Spinal cord (tissue), 10 donors: ENCODE measurements at places on chromosomes 11 and 22. TPM values are rescaled to one million over a fixed set of nuclear protein-coding genes. Genes with fewer than 3 reads are reported as not detected.

GRCh38 chr11:33263549-33263948 is 6.4 kb downstream of the HIPK3 start:
- H3K4me1 ChIP-seq: peaks cover 8% of the 10 kb centered on the region
- H3K36me3 ChIP-seq: no peaks in the 10 kb centered on the region
- no peak overlapping the region for H3K4me3 ChIP-seq
- H3K27ac ChIP-seq: no peak overlapping the region
- DNase-seq: no peak

GRCh38 chr22:17964156-17964555 is 60.2 kb downstream of the MICAL3 start:
- H3K4me3 ChIP-seq: no peak overlapping the region
- no peaks in the 10 kb centered on the region for H3K27me3 ChIP-seq
- no peak for DNase-seq
- peaks cover 25% of the 10 kb centered on the region for H3K4me1 ChIP-seq
- no peak overlapping the region for H3K27ac ChIP-seq

- peaks cover 5% of the 10 kb centered on the region for H3K36me3 ChIP-seq
- H3K4me1 ChIP-seq: peaks cover 5% of the 10 kb centered on the region
- H3K4me3 ChIP-seq: no peak overlapping the region
- no peaks in the 10 kb centered on the region for H3K27me3 ChIP-seq
- no peak for DNase-seq
- no peak overlapping the region for H3K27ac ChIP-seq
These were observed 82.2 kb upstream of the AKIP1 start for GRCh38 chr11:8828580-8829361.

GRCh38 chr11:40998920-40999319 is 460.5 kb downstream of the LRRC4C start:
- no peaks in the 10 kb centered on the region for H3K4me1 ChIP-seq
- DNase-seq: no peak
- no peaks in the 10 kb centered on the region for H3K27me3 ChIP-seq
- H3K4me3 ChIP-seq: no peak overlapping the region
- no peaks in the 10 kb centered on the region for H3K36me3 ChIP-seq
- H3K27ac ChIP-seq: no peak overlapping the region

DNA sequence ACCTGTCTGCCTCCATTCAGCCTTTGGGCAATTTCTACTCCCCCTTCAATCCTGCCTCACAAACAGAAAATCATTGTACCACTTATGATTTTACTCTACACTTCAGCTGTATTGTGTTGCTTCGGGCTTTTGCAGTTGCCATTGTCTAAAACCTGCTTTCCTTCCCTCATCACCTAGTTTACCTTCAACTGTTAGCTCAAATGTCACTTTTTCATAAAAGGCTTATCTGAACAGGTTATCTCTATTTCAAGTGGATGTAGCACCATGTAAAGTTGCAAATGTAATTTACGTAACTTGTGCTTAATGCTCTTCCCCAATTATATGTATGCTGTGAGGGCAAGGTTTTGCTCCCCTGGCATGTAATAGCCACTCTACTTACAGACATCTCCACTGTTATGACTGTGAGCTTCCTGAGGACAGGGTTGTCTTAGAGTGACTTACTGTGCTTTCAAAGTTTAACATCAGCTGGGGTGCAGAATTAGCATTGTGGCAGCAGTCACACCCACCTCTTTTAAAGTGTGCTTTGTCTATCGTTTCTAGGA is 5.4 kb downstream of the RPS25 start:
- H3K36me3 ChIP-seq: peaks cover 69% of the 10 kb centered on the region
- no peak overlapping the region for H3K4me3 ChIP-seq
- no peak for DNase-seq
- peaks cover 8% of the 10 kb centered on the region for H3K4me1 ChIP-seq
- no peak overlapping the region for H3K27ac ChIP-seq

GRCh38 chr11:119835753-119836152 is 106.8 kb upstream of the NECTIN1 start:
- no peak overlapping the region for H3K4me3 ChIP-seq
- no peak for DNase-seq
- no peak overlapping the region for H3K27ac ChIP-seq
- H3K4me1 ChIP-seq: peaks cover 21% of the 10 kb centered on the region

- no peak for DNase-seq
- no peak overlapping the region for H3K4me3 ChIP-seq
- H3K36me3 ChIP-seq: no peaks in the 10 kb centered on the region
- no peaks in the 10 kb centered on the region for H3K27me3 ChIP-seq
- no peaks in the 10 kb centered on the region for H3K4me1 ChIP-seq
These were observed 314.0 kb upstream of the CTSC start for GRCh38 chr11:88651556-88651955.

GRCh38 chr11:19735909-19736498 is 23.4 kb downstream of the NAV2 start:
- H3K27me3 ChIP-seq: no peaks in the 10 kb centered on the region
- no peak overlapping the region for H3K4me3 ChIP-seq
- H3K36me3 ChIP-seq: no peaks in the 10 kb centered on the region
- peak; percentile 78 for DNase-seq
- H3K27ac ChIP-seq: peak overlapping the region; percentile 54

DNA sequence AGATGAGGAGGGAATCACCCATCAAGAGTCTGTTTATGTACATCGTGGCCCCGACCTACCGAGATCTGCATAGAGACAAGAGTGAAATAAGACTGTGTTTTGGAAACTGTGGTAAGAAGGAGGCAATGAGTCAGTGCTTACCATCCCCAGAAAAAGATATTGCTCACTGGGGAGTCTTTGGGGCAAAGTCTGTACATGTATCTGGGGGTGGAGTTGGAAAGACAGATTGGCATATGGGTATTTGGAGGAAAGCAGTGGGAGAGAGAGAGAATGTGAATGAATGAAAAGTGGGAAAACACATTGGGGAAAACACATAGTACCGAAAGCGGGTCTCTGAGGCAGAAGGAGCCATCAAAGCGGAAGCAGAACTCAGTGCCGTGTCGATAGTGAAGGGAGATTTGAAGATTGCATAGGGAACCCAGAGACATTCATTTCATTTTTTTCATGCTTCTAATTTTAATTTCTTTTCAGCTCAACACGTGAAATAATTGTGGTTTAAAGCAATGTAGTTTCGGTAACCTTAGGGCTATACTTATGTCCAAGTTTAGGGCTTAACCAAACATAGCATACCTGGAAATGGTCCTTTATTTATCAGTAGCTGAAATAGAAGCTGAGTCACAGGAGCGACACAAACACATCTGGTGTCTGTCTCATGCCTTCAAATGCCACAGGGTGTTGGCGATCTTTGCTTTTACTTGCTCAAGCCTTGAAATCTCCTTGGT is 98.6 kb upstream of the CD44 start:
- no peak for DNase-seq
- no peaks in the 10 kb centered on the region for H3K27me3 ChIP-seq
- H3K27ac ChIP-seq: no peak overlapping the region
- no peaks in the 10 kb centered on the region for H3K4me1 ChIP-seq
- no peaks in the 10 kb centered on the region for H3K36me3 ChIP-seq

DNA sequence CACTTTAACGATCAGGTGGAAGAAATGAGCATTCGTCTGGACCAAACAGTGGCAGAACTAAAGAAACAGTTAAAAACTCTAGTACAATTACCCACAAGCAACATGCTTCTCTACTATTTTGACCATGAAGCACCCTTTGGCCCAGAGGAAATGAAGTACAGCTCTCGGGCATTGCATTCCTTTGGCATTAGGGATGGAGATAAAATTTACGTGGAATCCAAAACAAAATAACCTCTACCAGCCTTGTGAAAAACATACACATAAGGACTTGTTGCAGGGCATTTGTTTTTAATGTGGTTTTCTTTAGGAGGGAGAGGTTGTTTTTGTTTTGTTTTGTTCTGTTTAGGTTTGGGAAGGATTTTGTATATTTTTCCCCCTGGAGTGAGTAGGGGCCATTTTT is 14.2 kb upstream of the TECTA start:
- DNase-seq: no peak
- no peak overlapping the region for H3K4me3 ChIP-seq
- no peaks in the 10 kb centered on the region for H3K36me3 ChIP-seq
- no peaks in the 10 kb centered on the region for H3K4me1 ChIP-seq

DNA sequence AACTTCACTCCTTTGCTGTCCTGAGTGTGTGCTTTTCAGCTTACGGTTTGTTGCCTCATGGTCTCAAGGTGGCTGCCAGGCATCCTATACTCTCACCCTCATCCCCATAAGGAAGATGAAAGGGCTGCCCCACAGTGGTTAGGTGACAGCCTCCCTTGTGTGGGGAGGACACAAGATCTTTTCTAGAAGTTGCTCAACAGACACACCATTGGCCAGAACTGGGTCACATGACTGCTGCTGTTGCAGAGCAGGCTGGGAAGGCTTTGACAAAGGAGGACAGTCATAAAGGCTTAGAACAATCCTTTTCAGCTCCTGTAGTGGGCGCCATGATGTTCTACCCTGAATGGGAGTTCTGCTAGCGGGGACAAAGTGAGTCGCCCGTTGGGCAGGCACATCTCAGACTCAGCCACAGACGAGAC is 69.7 kb upstream of the RASD2 start:
- H3K36me3 ChIP-seq: no peaks in the 10 kb centered on the region
- no peak overlapping the region for H3K4me3 ChIP-seq
- peaks cover 22% of the 10 kb centered on the region for H3K4me1 ChIP-seq
- no peak for DNase-seq

- no peaks in the 10 kb centered on the region for H3K27me3 ChIP-seq
- H3K36me3 ChIP-seq: no peaks in the 10 kb centered on the region
- no peak overlapping the region for H3K27ac ChIP-seq
- DNase-seq: no peak
These were observed 146.4 kb upstream of the TIMP3 start for GRCh38 chr22:32655068-32655467.

DNA sequence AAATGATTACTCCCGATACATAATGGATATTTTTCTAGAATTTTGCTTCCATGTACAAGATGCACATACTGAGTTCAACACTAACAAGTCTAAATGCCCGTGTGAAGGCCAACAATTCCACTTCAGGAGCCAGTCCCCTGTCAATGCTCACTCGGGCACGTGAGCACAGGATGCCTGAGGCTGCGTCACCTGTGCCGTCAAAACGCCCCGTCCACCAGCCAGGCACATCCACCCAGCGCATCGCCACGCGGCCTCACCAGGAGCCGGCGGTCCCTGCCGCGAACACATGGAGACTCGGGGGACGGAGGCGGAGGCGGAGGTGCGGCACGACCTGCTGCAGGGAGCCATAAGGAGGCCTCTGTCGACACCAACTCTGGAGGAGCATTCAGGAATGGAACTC is 9.8 kb downstream of the TOLLIP start:
- H3K27ac ChIP-seq: peak overlapping the region; percentile 7
- no peaks in the 10 kb centered on the region for H3K27me3 ChIP-seq
- H3K4me3 ChIP-seq: no peak overlapping the region
- H3K36me3 ChIP-seq: peaks cover 64% of the 10 kb centered on the region

- DNase-seq: no peak
- H3K27ac ChIP-seq: no peak overlapping the region
- no peak overlapping the region for H3K4me3 ChIP-seq
- H3K4me1 ChIP-seq: no peaks in the 10 kb centered on the region
These were observed 476.0 kb upstream of the ANO3 start for GRCh38 chr11:25855916-25856315.

DNA sequence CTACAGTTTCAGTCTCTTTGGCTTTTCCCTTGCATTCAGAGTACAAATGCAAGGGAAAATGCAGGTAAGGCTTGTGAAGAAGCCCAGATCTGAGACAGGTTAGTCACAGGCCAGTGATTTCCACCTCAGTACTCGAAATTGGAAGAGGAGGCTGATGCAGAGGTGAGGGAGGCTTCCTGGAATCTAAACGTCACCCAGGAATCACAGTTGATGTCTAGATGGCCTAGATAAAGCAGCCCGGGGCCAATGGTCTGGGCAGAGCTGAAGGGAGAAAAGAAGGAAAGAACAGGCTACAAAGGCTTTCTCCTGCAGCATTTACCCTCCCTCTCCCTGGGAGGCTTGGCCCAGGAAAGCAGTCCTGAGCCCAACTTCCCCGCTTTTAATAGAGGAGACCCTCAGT is 8.5 kb downstream of the TRIM6 start:
- no peaks in the 10 kb centered on the region for H3K27me3 ChIP-seq
- no peak overlapping the region for H3K27ac ChIP-seq
- no peak for DNase-seq
- no peak overlapping the region for H3K4me3 ChIP-seq
- H3K36me3 ChIP-seq: no peaks in the 10 kb centered on the region

DNA sequence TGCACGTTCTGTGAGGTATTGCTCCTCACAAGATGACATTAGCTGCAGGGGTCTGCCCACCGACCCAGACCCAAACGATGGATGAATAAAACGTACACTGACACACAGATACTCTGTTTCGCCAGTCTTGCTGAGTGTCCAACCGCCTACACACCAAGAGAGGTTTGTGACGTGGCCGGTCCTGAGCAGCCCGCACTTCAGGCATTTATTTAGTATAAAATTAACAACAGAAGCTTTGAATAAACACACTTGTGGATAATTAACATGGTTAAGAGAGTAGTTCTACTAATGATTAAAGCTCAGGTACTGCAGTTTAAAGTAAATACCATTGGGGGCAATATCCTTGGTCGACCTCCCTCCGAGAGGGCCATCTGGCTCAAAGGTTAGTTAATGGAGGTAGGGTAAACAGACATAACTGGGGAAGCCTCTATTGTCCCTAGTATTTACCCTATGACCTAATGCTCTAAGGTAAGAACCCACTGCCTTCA is 75.7 kb downstream of the CCDC83 start:
- no peaks in the 10 kb centered on the region for H3K27me3 ChIP-seq
- H3K27ac ChIP-seq: no peak overlapping the region
- H3K36me3 ChIP-seq: no peaks in the 10 kb centered on the region
- no peak for DNase-seq

GRCh38 chr22:36215981-36216380 is 14.4 kb upstream of the APOL4 start:
- no peak overlapping the region for H3K4me3 ChIP-seq
- no peak overlapping the region for H3K27ac ChIP-seq
- H3K27me3 ChIP-seq: no peaks in the 10 kb centered on the region

DNA sequence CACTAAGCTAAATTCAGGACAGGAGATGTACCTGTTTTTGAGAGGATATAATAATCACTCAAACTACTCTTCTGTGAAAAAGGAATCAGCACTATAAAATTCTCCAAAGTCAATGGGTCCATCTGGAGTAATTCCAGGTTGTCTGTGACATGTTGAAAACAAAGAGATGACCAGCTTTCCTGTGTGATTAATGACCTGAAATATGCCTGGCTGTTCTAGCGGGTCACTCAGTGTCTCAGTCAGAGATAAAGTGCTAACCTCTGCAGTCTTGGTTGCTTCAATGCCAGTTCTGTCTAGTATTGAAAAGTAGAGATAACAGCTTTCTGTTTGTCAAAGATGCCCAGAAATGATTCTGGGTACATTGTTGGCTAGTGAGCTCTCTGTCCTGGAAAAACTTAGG is 722.6 kb upstream of the TENM4 start:
- no peaks in the 10 kb centered on the region for H3K27me3 ChIP-seq
- H3K4me1 ChIP-seq: no peaks in the 10 kb centered on the region
- H3K27ac ChIP-seq: no peak overlapping the region
- H3K4me3 ChIP-seq: no peak overlapping the region
- DNase-seq: no peak
- no peaks in the 10 kb centered on the region for H3K36me3 ChIP-seq

The CALCB gene
- 5.6 TPM for total RNA-seq

The GGA1 gene
- total RNA-seq: 47.4 TPM

The FOLR3 gene
- total RNA-seq: 0.89 TPM

The SLC22A25 gene
- total RNA-seq: not detected

The ARHGEF17 gene
- 51.4 TPM for total RNA-seq

The SYT7 gene
- 9.8 TPM for total RNA-seq

The CLDN5 gene
- 203 TPM for total RNA-seq

The IL17REL gene
- total RNA-seq: 0.22 TPM

The ISX gene
- total RNA-seq: not detected

The BAIAP2L2 gene
- 0.10 TPM for total RNA-seq

The CEND1 gene
- total RNA-seq: 13.0 TPM

The PRG3 gene
- total RNA-seq: 0.55 TPM

The PANX3 gene
- not detected for total RNA-seq
